ENCODE measurements at places on chromosomes 2 and 18.

GRCh38 chr2:188952901-188953300 lies 21.3 kb upstream of the COL3A1 start:
- no peak for DNase-seq

- DNase-seq, result no peak
These were observed 31.3 kb downstream of the SP140 start for GRCh38 chr2:230256733-230257332.

GRCh38 chr2:223227338-223227737 lies 175.3 kb downstream of the KCNE4 start:
- no peak for DNase-seq

GRCh38 chr18:32670727-32671126 lies 102.1 kb downstream of the KLHL14 start:
- DNase-seq, result no peak

DNA sequence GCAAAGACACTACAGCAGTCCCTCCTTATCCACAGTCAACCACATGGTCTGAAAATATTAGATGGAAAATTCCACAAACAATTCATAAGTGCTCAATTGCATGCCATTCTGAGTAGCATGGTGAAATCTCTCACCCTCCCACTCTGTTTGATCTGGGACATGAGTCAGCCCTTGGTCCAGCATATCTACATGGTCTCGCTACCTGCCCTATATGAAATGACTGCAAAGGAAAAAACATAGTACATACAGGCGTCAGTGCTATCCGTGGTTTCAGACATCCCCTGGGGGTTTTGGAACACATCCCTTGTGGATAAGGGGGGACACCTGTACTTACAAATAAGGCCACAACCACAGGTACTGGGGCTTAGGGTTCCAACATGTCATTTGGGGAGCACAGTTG lies 73.7 kb downstream of the CABLES1 start:
- DNase-seq, result no peak

GRCh38 chr2:24382363-24383073 lies 22.2 kb upstream of the ITSN2 start:
- peak; percentile 87 for DNase-seq

GRCh38 chr2:237874585-237875161 lies 15.2 kb downstream of the RAMP1 start:
- no peak for DNase-seq

DNA sequence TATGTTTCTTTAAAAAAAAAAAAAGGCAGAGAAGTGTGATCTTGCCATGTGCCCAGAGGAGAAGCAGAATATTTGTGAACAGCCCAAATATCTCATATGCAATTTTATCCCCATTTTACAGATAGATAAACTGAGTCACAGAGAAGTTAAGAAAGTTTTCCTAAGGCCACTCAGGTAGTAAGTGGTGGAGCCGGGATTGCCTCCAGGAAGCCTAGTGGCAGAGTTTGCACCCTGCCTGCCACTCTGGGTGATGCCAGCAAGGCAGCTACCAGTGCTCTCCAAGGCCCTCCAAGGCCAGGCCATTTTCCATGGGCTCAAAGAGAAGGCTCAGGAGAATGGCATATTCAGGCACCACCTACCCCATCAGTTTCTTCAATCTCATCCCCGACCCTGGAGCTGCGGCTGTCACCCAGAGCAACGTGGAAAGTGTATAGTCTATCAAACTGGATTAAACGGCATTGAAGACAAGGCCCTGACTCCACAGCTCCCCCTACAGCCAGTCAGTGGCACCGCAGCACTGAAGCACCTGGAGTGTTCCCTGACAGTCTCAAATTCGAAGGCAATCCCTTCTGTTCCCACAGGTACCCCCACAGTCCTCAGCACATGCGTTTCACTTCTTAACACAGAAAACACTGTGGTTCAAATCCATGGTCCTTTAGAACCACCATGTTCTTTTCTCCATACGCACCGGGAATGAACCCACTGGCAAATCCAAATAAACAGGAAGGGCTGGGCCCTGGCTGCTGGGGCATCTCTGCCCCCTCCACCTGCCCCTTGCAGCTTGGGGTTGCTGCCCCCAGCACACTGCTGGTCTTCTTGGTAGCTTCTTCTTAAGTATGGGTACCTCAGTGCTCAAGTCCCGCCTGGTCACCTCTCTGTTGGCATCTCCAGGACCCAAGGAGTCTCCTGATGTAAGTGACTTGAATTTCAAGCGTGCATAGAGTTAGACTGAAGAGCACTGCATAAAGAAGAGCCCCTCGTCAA lies 175.3 kb downstream of the INHBB start:
- DNase-seq, result peak; percentile 65

- DNase-seq, result no peak
These were observed 93.2 kb upstream of the XPO1 start for GRCh38 chr2:61631321-61631720.

DNA sequence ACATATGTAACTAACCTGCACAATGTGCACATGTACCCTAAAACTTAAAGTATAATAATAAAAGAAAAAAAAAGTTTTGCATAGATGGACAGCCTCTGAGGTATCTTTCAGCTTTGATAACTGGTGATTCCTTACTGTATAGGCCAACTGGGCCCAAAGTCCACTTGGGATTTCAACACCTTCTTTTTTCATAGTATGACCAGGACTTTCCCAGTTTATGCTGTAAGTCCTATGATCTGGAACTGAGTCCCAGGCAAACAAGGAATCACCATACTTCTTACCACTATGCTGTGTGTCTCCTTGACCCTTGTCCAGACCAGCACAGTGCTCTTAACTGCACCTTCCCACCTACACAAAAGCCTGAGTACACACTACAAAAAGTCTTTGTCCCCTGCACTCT lies 205.1 kb upstream of the RBBP8 start:
- DNase-seq, result no peak

GRCh38 chr18:56224669-56225561 lies 413.5 kb downstream of the TXNL1 start:
- DNase-seq, result no peak

DNA sequence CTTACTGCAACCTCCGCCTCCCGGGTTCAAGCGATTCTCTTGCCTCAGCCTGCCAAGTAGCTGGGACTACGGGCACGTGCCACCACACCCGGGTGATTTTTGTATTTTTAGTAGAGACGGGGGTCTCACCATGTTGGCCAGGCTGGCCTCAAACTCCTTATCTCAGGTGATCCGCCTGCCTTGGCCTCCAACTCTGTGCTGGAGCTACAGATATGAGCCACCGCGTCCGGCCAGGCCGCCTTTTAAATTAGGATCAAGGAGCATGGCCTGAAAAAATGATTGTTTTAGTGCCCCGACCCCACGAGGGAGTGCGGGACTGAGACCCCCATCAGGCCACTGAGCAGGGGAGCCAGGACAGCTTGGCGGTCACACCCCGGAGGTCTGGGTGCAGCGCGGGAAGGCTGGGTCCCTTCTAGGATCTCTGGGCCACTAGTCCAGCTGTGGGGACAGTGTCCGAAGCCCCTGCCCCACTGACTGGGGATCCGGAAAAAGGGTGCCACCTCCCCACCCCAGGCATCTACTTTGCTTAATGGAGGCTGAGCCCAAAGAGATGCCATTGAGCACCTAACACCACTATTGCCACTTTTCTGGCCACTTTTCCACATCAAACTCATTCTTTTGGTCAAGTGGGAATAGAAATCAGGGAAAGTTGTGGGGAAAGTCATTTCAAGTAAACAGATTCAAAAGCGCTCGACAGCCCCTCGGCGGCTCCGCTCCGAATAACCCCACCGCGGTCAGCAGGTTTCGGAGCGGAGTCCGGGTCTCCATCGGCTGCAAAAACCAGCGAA lies 19.7 kb upstream of the DNMT3A start:
- no peak for DNase-seq

- no peak for DNase-seq
These were observed 10.9 kb downstream of the STARD7 start for GRCh38 chr2:96197546-96198255.

DNA sequence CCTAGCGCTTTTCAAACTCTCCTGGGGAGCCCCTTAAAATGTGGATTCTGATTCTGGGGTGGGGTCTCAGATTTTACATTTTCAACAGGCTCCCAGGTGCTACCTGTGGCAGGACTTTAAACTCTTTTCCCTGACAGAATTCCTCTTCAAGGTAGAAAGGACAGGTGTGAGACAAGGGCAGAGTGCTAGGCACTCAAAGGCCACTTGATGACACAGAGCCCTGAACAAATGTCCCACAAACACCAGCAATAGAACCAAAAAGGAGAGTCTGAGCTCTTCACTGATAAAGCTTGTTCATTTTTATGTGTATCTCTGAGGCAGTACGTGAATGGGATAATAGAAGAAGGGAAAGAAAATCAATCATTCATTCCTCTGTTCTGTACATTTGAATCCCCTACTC lies 77.7 kb upstream of the PELI1 start:
- no peak for DNase-seq

- DNase-seq, result no peak
These were observed 339.5 kb upstream of the SLC39A10 start for GRCh38 chr2:195317550-195317949.

GRCh38 chr2:49309461-49309860 lies 155.1 kb upstream of the FSHR start:
- DNase-seq, result no peak

DNA sequence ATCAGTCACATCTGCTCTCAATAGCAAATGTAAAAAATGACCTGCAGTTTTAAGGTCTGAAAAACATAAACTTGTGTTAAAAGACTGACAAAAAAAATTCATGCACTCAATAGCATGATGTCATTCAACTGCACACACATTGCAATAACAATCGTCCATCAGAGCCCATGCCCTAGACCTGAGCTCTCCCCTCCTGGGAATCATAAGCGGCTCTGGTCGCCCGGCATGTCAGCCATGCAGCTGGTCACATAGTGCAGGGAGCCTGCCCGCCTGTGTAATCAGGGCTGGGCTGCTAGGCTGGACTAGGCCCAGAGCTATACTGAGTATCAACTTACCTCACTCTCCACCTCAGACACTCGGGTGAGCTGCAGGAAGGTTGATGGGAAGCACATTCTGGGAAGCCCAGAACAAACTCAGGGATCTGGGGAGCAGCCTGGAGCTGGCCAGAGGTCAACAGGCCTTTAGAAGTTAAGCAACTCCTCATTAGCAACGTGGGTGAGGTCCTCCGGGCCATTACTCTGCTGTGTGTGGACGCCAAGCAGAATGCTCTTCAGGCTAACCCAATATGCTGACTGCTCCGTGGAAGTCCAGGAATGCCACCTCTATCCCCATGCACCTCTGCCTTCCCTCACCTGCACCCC lies 165.5 kb downstream of the TTC32 start:
- DNase-seq, result no peak

DNA sequence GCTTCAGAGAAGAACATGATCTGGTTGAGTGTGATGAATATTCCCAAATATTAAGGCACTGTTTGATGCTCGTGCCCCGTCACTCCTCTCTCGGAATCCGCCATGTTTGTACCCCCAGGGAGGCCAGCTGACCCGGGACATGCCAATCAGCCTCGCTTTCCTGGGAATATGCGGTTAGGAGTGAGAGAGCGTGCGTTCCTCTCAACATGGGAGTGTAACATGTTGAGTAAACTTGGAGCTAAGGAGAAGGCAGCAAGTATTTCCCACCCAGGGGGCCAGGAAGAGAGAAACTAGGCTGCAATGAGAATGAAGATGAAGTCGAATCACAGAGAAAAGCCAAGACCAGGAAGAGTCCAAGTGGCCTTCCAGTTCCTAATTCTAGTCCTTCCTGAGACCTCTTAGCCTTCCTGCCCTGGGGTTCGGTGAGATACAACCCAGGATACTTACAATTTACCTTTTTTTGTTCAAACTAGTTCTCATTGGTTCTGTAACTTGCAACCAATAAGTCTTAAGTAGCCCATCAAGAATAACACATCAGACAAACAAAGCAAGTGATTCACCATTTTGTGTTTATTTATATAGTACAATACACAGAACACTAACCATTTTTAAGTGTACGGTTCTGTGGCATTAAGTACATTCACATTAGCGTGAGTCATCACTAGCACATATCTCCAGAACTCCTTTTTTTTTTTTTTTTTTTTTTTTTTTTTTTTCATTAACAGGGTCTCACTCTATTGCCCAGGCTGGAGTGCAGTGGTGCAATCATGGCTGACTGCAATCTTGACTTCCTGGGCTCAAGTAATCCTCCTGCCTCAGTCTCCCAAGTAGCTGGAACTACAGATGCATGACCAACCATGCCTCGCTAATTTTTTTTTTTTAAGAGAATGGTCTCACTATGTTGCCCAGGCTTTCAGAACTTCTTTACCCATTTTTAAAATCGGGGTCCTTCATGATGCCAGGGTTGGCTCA lies 36.4 kb upstream of the SLC1A4 start:
- no peak for DNase-seq

GRCh38 chr2:96117701-96118588 lies 1.6 kb upstream of the ADRA2B start:
- DNase-seq, result no peak

- DNase-seq, result no peak
These were observed 19.3 kb downstream of the TRABD2A start for GRCh38 chr2:84861539-84861938.

GRCh38 chr2:53129851-53130250 lies 637.8 kb upstream of the CHAC2 start:
- DNase-seq, result no peak

DNA sequence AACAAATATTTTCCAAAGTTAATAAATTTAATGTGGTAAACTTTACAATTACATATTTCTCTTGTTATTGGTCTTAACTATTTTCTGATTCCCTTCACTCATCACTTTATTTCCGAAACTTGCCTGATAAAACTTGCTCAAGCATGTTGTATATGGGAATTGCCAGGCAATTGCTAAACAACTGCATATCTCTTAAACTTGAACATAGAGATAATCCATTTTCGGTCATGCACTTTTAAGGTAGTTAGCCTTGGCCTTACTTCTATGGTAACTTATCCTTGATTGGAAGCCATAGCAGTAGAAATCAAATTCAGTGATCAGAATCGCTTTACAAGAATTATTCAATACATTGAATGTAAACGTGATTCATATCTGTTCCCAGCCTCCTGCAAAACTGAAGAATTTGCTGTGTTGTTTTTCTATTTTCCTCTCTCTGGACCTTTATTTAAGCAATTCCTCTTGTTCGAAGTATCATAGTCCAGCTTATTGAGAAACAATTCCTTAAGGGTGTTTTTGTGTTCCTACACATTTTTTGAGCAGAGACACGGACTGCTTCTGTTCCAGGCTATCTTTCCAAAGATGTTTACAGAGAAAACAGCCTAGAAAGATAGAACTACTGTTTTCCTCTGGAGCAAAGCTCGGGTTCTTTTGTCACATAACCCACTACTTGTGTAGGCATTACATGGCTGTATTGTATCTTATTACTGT lies 674.3 kb downstream of the IRS1 start:
- DNase-seq, result no peak
